Urothelium cell line (cell line): ENCODE measurements at places on chromosomes 1 and 21.

DNA sequence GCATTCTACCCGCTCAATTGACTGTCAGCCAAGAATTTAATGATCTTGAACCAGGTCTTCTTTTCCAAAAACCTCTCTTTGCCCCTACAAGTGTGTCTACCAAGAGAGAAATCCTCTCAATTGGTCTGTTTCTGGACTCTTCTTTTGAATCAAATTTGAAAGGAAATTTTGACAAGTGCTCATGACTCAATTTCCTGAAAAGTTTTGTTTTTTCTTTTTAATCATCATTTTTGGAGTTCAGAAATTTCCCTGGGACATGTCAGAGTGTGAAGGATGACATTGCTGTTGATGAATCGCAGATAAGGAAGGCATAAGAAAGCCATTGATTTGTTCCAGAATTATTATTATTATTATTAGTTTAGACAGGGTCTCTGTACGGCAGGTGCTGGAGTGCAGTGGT is 88.2 kb upstream of the AKT3 start:
- no peak for DNase-seq

GRCh38 chr1:245091171-245091621 is 63.6 kb upstream of the KIF26B start:
- DNase-seq: no peak

GRCh38 chr1:152761609-152762213 is 3.9 kb downstream of the KPRP start:
- DNase-seq: no peak

DNA sequence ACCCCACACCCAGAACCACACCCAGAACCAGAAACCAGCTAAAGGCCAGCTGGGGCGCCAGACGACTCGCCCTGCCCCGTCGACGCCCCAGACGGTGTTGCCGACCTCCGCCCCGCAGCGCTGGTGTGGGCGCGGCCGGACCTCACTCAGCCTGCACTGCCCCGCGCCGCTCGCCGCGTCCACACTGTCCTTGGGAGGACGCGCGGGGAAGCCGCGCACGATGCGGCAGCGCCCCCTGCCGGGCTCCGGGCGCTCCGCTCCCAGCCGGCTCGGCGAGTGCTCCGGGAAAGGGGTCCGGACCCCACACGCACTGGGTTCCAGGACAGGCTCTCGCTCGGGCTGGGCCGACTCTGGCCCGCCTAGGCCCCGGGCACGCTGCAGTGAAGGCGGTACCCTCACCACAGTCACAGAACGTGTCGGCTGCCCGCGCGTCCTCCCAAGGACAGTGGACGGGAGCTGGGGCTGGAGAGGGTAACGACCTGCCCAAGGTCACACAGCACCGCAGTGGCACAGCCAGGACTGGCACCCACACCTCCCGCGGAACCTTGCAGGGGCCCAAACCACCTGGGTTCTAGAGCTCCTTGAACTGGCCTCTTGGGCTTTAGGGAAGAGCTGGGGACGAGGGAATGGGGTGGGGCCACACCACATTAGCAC is 90.2 kb downstream of the DMRTA2 start:
- peak; percentile 48 for DNase-seq

DNA sequence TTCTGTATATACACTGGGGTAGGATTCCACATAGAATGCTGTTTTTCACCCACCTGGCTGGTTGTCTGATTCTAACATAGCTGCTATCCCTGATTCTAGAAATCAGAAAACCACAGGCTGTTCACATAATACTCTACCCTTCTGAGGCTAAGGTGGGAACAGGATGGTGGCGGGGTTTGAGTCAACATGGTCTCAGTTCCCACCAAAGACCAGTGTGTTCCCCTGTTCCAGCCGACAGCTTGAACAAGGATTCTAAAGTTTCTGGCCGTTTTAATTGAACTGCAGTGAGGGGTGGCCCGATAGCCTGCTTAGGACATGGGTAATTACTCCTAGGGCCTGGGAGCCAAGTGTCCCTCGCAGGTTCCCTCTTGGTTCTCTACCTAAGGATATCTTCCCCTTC is 38.4 kb downstream of the PEX14 start:
- no peak for DNase-seq

GRCh38 chr1:241990040-241990439 is 8.9 kb downstream of the MAP1LC3C start:
- DNase-seq: peak; percentile 93

DNA sequence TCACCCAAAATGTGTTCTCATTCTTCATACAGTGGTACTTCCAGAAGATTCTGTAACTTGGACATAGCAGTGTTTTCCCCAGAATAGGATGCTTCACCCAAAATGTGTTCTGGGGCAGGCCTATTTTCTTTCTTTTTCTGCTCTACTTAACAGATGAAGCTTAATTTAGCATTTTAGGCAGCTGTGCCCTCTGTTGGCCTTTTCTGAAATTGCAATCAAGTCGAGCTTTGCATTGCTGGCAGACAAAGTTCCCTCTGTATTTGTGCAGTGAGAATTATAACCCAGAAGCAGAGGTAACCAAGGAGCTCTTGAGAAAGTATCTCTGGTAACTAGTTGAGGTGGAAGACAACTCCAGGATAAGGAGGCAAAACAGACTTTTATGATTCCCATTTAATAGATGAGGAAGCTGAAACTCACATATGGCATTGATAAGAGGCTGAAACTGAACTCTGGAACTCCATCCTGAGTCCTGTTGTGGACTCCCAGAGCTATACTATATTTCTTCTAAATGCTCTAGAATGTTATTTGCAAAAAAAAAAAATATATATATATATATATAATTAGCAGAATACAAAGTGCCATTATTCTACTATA is 50.3 kb upstream of the L1TD1 start:
- DNase-seq: peak; percentile 50

GRCh38 chr1:203324105-203325025 is 19.0 kb downstream of the BTG2 start:
- no peak for DNase-seq

GRCh38 chr1:184215274-184215925 is 163.9 kb downstream of the TSEN15 start:
- DNase-seq: no peak

DNA sequence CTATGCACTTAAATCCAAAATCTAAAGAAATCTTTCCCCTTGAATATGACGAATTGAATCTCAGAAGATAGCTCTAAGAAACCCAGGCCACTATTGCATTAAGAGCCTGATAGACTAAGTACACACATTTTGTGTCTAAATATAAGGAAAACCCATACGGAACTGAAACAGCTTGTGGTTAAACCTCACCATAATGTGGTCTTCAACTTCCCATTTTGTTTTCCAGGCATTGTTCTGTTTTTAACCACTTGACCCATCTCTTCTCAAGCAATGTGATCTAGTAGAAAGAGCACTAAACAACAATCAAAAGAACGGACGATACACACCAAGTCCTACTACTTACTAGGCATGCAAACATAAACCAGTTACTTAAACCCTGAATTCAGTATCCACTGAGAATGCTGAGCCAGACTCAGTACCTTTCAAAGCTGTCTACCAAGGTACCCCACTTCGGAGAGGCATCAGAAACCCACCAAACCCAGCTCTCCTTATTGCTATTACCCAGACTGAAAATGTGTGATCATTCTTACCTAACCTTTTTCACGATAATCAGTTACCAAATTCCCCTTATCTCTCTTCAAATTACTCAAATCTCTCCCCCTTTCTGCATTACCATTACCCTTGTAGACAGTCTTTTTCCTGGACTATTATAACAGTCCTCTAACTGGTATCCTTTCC is 12.8 kb downstream of the OTUD7B start:
- no peak for DNase-seq

- DNase-seq: no peak
These were observed 114.7 kb downstream of the ERG start for GRCh38 chr21:38383411-38384237.

- no peak for DNase-seq
These were observed 70.8 kb downstream of the WARS2 start for GRCh38 chr1:119069682-119070081.

DNA sequence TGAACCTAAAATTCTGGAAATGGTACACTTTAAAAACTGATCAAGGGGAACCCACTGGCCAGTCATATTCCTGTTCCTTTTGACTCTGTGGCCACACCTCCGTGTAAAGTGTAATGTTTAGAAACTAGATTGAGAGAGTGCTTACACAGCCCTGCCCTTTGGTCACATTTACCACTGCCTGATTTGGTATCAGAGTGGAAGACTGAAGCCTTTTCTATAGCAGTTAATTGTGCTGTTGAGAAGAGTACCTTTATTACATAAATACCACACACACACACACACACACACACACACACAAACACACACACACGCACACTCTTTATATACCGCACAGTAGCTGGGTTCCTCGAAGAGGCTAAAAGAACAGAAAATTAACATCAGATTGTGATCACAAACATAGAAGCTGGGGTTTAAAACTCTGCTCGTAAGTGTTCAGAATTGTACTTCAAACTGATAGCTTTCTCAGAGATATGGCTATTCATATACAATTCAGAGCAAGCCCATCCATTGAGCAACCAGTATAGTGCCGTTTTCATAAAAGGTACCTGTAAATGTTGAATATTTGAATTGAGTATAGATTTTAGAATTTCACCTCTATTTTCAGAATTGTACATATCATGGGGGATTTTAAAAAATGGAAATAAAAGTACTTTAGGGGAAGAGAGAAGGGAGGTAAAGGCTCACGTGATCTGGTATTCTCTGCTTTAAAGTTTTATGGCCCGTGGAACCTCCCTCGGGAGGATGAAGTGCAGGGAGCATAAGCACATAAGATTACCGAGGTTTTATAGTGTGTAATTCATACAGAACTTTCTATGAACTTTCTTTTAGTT is 37.5 kb downstream of the CAMTA1 start:
- no peak for DNase-seq

DNA sequence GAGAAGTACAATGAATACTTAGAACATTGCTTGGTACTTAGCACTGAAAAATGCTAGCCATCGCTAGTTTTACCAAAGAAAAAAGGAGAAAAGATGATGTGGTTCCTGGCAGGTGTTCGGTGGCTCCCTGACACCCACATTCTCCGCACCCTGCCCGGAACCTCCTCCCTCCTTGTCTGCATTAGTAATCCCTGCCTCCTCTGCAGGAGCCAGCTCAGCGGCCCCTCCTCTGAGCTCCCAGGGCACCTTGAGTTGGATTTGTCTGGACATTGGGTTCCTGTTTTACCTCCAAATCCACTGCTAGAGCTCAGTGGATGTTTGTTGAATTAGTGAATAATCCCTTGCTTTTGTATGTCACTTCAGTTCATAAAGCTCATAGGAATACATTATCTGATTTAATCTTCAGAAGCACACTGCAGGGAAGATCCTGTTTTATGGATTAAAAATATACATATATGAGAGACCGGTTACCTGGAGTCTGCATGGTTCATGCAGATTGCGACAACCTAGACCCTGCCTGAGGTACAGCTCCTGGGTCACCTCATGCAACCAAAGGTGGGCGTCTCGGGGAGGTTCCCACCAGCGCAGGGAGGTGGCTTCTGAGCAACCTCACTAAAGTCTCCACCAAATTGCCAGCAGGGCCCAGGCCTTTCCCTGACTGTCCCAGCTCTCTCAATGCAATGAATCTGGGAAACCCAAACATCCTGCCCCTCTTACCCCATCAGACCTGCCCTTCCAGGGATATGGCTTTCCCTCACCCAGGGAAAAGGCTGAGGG is 24.2 kb downstream of the PCAT6 start:
- no peak for DNase-seq

DNA sequence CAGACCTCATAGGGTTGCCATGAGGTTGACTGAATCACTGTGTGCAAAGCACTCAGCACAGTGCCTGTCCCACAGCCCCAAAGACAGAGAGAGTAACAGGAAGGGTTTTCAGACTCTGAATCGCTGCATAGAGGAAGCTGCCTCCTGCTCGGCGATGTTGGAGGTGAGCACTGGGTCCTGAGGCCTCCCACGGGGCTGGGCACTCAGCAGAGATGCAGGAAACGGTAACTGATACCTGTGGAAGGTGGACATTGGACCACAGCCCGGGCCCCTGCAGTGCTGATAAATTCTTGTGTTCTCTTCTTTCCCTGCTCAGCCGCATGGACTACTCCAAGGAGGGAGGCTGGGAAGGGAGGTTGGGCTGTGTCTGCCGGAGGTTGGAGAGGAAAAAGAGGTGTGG is 389.7 kb downstream of the PTPRU start:
- no peak for DNase-seq

DNA sequence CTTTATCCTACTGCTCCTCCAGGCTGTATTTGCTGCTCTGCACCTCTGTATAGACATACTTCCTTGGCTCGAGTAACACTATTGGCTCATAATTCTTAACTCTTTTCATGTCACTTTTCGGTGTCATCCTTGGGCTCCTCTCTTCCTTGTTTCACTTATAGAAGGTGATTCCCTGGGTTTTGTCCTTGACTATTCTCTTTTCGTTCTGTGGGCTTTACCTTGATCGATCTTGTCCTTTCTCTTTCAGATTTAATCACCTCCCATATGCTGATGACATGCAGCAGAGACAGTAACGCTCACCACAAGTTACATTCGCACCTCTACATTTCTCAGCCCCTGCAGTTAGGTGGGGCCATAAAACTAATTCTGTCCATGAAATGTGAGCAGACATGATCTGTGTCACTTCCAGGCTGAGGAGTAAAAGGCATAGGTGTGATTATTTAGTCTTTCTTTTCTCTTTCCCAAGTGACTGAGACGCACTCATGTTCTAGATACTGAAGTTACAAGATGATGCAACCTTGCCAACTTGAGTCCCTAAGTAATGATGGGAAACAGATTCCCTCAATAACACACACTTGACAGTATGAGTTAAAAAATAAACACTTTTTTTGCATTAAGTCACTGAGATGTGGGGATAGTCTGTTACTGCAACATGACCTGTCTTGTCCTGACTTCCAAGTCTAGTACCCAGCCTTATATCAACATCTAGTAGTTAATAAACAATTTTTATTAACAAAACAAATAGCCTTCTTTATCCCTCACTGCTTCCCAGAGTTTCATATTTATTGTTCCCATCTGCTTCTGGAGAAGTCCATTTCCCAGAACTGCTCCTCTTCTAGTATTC is 49.9 kb upstream of the HAO2 start:
- DNase-seq: no peak

DNA sequence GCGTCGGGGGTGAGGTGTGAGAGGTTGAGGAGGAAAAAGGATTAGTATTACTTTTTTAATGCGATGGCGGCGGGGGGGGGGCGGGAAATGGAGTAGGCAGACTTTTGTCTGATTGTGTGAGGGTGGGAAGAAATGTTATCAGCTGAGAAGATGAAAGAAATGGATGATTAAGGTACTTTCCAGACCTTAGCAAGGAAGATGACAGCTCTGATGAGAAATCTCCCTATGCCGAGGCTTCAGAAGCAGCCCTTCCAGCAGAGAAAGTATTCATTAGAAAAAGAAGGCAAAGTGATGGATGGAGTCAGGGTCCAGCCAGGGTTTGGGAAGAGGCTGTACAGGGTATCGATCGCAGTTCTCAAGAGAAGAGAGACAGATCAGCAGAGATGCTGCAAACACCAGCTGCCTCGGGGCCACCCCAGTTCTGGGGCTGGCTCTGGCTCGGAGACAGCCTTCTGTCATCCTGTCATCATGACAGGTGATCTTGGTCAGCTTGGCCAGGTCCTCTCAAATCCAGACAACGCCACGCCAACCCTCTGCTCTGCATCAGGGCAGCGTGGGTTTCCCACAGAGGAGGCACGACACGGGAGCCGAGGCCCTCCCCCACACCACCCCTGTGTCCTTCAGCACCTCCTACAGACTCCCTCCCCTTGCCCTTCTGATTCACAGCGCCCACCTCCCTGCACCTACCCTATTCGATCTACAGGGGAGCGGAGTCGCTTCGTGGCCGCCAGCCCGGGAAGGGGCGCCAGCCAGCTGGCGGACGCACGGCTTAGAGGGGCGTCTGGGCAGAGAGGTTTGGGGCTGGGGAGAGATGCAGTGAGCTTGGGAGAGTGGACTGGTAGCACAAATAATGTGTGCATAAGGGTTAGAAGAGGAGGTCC is 674 bp upstream of the ATXN7L2 start:
- peak; percentile 48 for DNase-seq
